Activated T-cell treated with anti-CD3 and anti-CD28 coated beads, Interleukin-2, amount 50 U/mL, for 24 hours (primary cell): ENCODE measurements at places on chromosomes 6 and 20.

DNA sequence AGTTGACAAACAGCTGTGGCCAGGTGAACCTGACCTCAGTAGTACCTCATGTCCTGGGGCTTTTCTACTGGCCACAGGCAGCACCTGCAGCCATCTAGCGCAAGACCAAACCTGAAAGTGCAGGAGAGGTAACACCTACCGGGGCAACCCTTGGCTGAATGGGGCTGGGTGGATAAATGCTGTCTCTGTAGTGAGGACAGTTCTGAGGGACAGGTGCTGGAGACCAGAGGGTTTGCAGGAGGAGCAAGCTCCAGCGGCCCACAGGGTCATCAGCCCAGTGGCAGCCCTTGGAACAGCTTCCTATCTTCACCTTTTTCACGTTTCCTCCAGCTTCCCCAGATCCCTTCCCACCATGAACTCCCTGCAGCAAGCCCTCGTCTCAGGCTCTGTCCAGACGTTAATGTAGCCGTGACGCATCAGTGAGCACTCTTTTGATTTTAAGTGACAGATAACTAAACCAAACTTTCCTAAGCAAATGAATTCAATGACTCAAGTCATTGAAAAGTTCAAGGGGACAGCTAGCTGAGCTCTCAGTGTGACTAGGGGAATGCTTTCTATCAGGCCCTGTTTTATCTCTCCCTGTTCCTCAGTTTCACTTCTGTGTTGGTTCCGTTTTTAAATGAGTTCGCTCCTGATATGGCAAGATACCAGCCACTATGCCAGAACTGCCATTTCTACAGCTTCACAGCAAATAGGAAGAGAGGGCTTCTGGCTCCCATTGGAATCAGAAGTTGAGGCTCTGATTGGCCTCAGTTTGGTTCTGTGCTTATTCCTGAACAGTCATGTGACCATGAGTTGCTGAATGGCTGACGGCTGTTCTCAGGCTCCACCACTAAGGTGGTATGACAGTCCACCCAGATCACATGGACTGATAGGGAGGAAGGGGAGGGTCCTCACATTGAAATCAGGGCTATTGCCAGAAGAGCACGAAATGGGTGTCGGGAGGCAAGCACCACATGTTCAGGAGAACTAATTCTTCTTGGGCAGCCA lies 12.1 kb upstream of the PFDN4 start:
- DNase-seq, result no peak

GRCh38 chr6:6635291-6635690 lies 46.8 kb downstream of the LY86 start:
- DNase-seq, result no peak

- DNase-seq, result no peak
Measured at GRCh38 chr6:81697559-81697958, 54.9 kb downstream of the TENT5A start.

- no peak for DNase-seq
Measured at GRCh38 chr20:16479666-16480065, 93.6 kb downstream of the KIF16B start.

- no peak for DNase-seq
Measured at GRCh38 chr20:46705378-46705729, 4.1 kb upstream of the SLC2A10 start.

DNA sequence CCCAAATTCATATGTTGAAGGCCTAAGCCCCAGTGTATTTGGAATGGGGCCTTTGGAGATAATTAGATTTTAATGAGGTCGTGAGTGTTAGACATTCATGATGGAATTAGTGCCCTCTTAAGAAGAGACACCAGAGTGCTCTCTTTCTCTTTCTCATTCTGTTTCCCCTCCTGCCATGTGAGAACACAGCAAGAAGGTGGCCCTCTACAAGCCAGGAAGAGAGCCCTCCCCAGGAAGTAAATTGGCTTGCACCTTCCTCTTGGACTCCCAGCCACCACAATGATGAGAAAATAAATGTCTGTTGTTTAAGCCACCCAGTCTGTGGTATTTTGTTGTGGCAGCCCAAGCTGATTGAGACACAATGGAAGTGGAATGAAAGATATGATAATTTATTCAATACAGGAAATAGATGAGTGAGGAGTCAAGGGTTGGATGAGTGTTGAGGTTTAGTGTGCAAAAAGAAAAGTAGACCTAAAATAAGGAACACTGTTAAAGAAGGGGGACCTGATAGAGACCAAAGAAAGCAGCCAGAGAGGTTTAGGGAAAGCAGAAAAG lies 25.9 kb upstream of the ATXN1 start:
- DNase-seq, result no peak

DNA sequence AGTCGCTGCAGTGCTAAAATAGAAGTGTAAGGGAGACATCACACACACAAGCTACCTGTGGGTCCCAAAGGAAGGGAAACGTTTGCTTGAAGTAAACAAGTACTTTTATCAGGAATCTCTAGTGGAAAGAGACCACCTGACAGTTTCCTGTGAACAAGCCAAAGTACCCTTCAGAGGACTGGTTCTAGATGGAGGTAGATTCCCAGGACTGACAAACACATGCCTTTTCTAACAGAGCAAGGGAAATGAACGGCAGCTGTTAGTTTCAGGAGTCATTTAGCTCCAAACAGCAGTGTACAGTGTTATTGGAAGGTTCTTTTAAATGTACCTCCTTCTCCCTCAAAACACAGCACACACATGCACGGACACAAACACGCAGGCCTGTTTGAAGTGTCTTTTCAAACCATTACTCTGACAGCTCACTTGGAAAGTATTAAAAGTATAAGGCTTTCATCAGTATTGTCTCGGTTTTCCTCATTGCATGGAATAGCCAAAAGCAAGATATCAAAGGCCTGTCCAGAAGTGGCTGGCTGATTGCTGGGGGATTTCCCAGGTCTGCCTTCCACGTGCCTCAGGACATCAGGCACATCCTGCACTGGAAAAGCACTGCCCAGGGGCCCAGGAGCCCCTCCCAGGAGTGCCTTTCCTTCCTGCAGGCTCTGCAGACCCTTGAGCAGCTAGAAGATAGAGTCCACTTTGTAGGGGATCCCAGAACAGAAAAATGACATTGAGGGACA lies 393.2 kb upstream of the SOX4 start:
- no peak for DNase-seq

GRCh38 chr20:57315083-57315975 lies 14.3 kb upstream of the SPO11 start:
- no peak for DNase-seq

- DNase-seq, result no peak
Measured at GRCh38 chr6:13261464-13261994, 66.8 kb downstream of the TBC1D7 start.

DNA sequence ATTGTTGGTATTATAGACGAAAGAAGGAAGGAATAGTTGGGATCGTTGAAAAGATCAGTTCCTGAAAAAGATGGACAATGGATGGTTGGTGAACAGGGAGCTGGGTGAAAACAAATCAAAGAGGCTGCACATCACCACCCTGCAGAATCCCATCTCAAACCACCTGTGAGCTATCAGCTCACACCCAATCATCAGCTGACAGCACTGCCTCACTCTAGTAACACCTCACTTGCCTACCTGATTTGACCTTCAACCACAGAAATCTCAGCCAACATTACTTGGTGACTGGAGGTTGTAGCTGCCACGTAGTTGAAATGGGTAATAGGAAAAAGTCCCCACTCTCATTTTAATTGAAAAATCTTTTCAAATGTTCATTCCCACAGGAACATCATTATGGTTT lies 101.8 kb upstream of the DST start:
- DNase-seq, result no peak

DNA sequence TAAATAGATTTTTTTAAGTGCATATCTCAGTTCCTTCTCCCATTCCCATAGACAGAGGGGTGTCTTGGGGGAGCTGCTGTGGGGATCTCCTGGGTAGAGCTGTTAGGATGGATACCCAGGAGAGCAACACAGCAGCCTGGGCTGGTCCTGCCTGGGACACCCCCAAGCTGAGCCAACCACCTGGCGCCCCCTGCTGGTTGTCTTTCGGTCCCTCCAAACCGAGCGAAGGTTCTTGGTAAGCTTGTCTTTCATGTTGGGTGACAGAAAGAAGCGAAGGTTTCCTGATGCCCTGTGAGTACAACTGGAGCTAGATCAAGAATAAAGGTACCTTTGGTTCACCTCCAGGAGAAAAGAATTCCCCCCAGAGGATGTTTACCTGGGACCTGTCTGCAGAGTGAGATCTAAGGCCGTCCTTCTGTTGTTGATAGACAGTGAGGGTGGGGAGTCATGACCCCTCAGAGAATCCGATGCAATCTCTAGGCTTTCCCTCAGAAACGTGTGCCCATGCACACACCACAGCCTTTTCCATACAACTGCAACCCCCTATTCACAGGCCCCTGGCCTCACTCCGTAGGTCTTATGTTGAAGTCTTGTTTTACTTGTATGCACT lies 50.8 kb downstream of the SNX9 start:
- DNase-seq, result peak; percentile 90

DNA sequence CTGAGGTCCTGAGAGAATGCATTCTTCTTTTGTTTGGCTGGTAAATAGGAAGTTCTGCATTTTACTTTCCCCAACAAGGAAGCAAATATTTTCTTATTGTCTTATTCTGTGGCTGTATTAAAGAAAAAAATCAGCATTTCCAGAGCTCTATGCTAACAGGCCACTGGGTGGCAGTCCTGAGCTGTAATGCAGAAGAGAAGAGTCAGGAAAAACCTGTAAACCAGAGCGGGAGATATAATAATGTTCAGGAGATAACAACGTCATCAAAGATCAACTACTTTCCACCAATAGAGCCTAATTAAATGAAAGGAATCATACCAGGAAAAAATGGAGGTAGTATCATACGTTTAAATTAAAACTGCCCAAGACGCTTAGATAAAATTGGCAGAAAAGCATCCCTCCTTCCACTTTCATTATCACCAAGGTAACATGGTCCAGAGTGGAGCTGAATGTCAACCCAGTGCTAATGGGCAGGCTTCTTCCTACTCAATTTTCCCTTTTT lies 55.6 kb upstream of the CARMIL1 start:
- peak; percentile 68 for DNase-seq

DNA sequence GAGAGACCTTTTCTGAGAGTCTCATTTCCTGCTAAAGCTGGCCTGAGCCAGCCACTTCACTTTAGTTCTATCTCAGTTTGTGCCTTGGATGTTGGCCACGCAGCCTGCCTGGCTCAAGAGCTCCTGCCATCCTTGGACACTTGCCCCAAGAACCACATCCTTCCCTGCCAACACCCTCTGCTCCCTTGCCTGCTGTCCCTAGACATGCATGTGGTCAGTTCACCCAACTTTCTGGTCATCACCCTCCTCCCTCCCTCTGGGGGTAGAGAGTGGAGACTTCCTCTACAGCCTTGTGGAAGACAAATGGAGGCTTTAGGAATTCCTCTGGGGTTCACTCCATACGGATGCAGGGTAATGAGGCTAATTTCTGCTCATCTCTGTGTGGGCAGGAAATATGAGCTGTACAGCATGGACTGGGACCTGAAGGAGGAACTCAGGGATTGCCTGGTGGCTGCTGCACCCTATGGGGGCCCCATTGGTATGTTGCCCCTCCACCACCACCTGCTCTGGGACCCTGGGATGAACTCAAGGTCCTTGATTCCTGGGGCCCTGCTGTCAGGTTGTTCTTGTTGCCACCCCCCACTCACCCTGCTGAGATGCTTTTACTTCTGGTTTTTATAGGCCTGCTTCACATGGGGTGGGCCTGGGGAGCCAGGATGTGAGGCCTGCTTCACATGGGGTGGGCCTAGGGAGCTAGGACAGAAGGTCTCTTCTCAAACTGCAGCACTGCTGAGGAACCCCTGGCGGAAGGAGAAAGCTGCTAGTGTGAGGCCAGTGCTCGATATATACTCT lies 13.8 kb upstream of the PTPRA start:
- no peak for DNase-seq

- DNase-seq, result no peak
Measured at GRCh38 chr6:51335543-51335942, 516.9 kb downstream of the TFAP2B start.

DNA sequence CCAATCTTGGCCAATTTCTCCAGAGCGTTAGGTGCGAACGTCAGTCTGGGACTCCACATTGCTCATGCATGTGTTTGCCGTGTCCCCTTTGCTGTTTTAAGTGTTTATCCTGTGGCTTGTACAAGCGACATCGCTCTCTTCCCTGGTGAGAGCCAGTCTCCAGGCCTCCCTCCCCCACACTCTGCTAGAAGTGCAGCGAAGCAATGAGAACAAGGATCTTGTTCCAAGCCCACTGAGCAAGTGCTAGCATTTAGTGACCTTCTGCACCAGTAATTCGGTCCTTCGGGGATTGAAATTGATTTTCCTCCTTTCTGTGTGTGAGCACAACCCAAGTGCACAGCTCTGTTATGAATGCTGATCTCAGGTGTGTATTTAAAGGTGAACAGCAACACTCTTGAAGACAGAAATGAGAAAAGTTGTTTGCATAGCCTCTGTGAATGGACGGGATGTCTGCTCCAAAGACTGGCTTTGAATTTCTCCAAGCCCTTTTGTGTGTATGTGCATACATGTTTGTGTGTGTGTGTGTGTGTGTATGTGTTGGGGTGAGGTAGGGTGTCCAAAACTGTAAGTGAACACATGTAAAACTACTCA lies 29.0 kb downstream of the CD83 start:
- DNase-seq, result no peak

DNA sequence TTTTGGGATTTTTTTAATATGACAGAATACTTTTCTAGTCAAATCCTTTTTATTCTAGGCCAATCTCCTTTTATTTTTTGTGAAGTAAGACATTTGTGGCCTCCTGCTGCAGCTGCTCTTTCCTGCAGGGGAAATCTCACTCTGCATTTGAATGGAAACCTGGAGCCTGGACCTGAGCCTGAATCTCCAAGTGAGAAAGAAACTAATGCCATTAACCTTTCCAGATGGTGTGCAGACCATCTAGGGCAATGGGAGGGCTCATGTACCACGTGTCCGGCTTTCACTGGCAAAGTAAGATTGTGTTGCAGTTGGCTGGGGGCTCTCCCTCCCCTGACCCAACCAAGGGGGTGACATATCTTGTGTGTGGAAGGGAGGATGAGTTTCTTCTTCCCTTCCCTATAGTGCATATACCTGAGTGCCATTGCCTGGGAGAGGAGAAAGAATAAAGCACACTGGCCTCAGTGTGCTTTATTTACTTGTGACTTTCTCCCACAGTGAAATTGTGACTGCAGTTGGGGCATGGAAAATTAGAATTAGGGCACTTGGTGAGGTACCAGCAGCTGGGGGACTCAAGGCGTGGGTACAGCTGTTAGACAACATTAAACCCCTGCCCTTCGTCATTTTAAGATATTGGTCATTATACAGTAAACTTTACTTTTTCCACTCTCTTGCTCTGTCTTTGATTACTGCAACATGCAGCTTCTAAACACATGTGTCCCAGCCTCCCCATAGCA lies 159.8 kb upstream of the RIN2 start:
- DNase-seq, result no peak

- DNase-seq, result no peak
Measured at GRCh38 chr6:113128661-113129060, 728.5 kb upstream of the MARCKS start.

GRCh38 chr20:49868538-49868937 lies 46.8 kb downstream of the SPATA2 start:
- DNase-seq, result no peak

GRCh38 chr20:54339093-54339492 lies 131.2 kb downstream of the PFDN4 start:
- DNase-seq, result no peak
